Activated effector memory CD4-positive, alpha-beta T cell treated with anti-CD3 and anti-CD28 coated beads, Interleukin-2, amount 50 U/mL, for 16 hours (primary cell): ENCODE measurements at places on chromosomes 3 and 15.

- no peak for DNase-seq
Measured at GRCh38 chr15:93206893-93207292, 117.9 kb upstream of the RGMA start.

DNA sequence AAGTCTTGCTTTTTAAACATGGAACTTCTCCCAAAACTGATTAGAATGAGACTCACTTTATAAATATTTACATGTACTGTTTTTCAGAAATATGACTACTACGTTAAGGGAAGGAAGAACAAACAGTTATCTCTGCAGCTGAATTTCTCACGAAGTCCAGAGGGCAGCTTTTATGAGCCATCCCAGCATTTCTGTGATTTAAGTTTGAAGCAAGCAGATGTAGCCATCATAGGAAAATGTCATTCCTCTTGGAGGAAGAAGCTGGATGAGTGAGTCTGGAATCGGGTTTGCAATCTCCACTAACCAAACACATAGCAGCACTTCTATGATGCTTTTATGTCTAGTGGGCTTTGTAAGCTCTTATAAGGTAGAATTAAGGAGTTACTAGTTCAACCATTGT, 53.7 kb downstream of the SCN11A start:
- no peak for DNase-seq

GRCh38 chr3:114496021-114496434, 202.2 kb downstream of the TIGIT start:
- no peak for DNase-seq

DNA sequence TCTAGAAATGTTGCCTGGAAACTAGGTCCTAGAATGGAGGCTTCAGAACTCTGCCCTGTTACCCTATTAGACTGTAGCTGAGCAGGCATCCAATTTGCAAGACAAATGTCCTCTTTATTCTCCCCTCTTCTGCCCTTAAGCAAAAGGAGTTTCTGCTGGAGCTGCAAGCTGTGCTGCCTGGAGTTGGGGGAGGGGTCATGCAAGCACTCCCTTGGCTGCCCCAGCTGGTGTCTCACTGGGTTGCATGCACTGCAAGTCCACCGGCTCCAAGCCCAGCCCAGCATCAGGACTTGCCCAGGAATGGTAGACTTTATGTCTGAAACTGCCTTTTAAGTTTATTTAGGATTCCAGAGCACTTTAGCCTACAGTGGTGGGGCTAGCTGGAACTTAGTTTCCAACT, 15.7 kb upstream of the RBP2 start:
- no peak for DNase-seq

DNA sequence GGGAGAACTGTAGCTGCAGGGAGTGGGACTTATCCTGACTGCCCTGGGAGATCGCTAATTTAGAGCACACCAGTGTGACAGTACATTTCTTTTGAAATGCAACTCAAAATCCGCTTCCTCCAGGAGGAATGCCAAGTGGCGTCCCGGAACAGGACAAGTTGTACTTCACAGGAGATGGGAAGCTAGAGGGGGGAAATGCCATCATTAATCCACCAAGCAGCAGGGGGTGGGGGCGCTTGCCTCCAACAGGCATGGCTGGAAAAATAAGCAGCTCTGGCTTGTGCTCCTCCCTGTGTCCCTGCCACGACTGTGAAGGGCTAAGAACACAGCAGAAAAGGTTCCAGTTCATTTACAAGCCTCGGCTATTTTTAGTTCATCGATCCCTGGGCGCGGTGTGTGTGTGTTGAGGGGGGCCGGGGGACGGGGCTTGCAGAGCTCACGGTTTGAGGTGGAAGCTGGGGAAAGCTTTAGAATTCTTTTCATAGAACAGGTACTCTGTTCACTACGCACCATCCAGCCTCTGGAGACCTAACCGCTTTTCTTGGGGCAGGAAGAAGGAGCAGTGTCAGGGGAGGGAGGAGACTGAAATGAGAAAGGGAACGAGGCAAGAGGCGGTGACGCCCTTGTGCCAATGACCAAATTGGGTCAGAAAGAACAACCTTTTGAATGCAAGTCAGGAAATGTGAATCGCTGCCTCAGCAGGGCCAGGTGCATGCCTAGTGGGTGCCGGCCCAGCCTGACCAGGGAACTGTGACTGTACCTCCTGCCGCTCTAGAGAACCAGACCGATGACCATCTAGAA, 51.8 kb upstream of the DGKG start:
- DNase-seq: peak; percentile 65

GRCh38 chr15:48176112-48176511, 2.0 kb downstream of the MYEF2 start:
- DNase-seq: no peak

DNA sequence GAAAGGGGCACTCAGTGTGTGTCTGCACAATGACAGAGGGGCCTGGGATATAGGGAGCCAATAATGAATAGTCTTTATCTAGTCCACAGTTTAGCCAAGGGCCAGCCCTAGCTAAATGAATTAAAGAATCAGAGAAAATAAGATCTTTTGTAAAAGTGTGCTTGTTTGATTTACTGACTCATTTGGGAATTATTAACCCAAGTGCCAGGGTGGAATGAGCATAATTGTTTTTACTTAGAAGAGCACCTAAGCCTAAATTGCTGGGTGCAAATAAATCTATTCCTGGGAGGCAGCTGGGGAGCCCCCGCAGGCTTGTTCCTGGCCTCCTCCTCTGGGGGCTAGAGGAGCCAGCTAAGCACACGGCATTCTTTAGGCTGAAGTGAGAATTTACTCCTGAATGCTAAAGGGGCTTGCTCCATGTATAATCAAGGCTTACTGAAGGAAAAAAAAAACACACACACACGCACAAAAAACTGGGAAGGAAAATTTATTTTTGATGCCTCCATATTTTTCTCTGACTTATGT, 405.3 kb upstream of the SUCLG2 start:
- no peak for DNase-seq

DNA sequence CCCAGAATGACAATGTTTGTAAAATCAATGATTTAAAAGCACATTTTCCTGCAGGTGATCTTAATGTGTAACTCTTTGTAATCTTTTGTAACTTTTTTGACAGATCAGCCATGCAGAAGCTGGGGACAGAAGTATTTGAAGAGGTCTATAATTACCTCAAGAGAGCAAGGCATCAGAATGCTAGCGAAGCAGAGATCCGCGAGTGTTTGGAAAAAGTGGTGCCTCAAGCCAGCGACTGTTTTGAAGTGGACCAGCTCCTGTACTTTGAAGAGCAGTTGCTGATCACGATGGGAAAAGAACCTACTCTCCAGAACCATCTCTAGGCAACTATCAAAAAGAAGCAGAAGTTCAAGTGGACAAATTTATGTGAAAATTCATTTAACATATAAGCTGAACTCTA, 32.1 kb upstream of the NUDT16 start:
- no peak for DNase-seq

GRCh38 chr3:159668990-159669476, 319.6 kb upstream of the IL12A start:
- no peak for DNase-seq

GRCh38 chr15:71109130-71109529, 6.1 kb upstream of the THSD4 start:
- no peak for DNase-seq

GRCh38 chr3:59981377-59981776, 931.6 kb upstream of the CFAP20DC start:
- DNase-seq: no peak

- DNase-seq: no peak
Measured at GRCh38 chr3:52183786-52184445, 14.0 kb upstream of the ALAS1 start.

DNA sequence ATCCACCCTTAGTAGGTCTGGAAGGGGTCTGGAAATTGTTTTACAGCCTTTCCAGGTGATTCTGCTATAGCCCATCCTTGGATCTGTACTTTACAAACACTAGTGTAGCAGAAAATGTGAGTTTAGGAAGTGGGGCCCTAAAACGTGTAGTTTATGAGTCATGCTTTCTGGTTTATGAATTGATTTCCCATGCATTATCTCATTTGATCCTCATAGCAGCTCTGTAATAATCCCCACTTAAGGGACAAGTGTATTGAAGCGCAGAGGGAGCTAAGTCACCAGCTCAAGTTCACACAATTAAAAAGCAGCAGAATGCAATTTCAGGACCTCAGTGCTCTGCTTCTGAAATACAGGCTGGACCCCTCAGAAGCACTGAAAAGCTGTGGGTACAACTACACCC, 22.7 kb upstream of the STARD5 start:
- DNase-seq: no peak

- DNase-seq: peak; percentile 73
Measured at GRCh38 chr15:70451821-70452653, 311.3 kb downstream of the UACA start.

DNA sequence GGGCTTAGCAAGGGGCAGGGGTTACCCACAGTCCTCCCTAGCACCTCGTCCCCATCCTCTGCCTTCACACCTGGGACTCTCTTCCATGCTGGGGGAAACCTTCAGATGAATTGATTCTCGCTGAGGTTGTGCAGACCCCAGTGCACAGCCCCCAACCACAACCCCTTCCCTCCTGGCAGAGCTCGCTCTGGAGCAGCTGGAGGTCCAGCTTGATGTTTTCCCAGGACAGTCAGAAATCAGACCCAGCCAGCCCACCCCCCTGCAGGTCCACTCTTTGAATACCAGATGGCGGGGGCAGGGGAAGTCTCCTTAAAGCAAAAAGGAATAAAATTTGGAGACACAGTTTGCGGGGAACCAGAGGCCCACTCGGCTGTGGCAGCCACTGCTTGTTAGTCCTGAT, 234.4 kb downstream of the XXYLT1 start:
- no peak for DNase-seq

DNA sequence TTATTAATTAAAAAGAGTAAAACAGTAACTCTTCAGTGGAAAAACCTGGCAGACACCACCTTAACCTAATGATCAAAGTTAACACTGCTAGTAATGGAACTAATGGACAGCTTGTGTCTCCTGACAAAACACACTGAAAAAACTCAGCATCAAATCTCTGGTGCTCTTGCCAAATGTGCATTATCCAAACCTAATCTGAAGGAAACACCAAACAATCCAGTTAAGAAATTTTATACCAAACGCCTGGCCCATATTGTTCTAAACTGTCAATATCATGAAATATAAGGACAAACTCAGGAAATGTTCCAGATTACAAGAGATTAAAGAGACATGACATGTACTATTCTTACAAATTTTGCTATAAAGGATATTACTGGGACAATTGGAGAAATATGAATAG, 10.4 kb downstream of the RSL24D1 start:
- DNase-seq: no peak

DNA sequence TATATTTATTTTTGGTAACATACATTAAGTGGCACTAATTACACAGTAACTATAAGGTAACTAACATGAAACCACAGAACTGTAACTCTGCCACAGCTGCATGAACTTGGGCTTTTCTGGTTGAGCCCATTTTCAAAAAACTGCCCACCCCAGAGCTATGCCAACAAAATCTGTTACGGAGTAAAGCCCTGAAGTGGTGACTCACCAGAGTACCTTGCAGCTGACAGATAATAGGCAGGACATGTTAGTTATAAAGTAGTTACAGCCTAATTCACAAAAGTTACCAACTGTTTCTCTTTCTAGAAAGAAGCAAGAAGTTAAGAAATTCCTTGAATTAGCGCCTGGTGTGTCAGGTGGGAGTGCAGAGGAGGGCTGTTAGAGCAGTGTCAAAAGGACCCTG, 1.5 kb upstream of the GPX1 start:
- DNase-seq: no peak

- no peak for DNase-seq
Measured at GRCh38 chr3:29758434-29759322, 477.8 kb downstream of the RBMS3 start.

GRCh38 chr3:59052803-59053411, 3.1 kb upstream of the CFAP20DC start:
- DNase-seq: no peak

GRCh38 chr3:8052659-8053058, 449.0 kb upstream of the LMCD1 start:
- no peak for DNase-seq
